HepG2 (cell line): ENCODE measurements at places on chromosomes 3 and 15. TPM values are rescaled to one million over a fixed set of nuclear protein-coding genes. Genes with fewer than 3 reads are reported as not detected.

The ZBTB47 gene
- total RNA-seq = 1.4 and 3.1 TPM in 2 replicates

The POLQ gene
- 16.0 and 18.6 TPM in 2 replicates for total RNA-seq

The SEMA6D gene
- not detected in 2 replicates for total RNA-seq

The HIGD2B gene
- not detected in 2 replicates for total RNA-seq

The RASGRF1 gene
- total RNA-seq = 0.55 TPM in 2 replicates

The LSMEM2 gene
- total RNA-seq = 0.07 TPM in 1 of 2 replicates, not detected in the other

The ISLR gene
- not detected in 2 replicates for total RNA-seq

The ARPP21 gene
- total RNA-seq = not detected in 2 replicates

GRCh38 chr3:38707730-38708129 lies 58.2 kb upstream of the SCN5A start:
- peaks cover 13% of the 10 kb centered on the region; the same call in 1 of the 3 replicates for H3K27me3 ChIP-seq
- H3K4me3 ChIP-seq = no peak overlapping the region
- H3K36me3 ChIP-seq = no peaks in the 10 kb centered on the region
- no peaks in the 10 kb centered on the region for H3K4me1 ChIP-seq
- no peak overlapping the region for H3K27ac ChIP-seq
- peak; percentile 5 for DNase-seq

DNA sequence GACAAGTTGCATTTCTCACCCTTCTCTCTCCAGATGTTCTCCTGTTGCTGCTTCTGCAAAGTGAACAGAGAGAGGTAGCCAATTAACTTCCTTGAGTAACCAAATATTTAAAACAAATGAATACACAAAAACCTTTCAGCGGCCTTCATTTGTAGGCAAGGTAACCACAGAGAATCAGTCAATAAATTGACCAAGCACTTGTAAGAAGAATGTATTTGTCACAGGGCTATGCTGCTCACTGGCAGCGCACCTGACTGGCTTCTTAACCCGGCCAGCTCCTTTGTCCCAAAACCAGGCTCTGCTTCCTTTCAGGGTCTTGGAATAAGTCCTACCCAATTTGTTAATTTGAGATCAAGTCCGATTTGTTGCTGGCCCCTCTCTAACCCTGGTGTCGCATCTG lies 43.5 kb upstream of the STXBP5L start:
- no peaks in the 10 kb centered on the region for H3K4me1 ChIP-seq
- H3K27ac ChIP-seq = no peak overlapping the region
- DNase-seq = no peak
- H3K36me3 ChIP-seq = no peaks in the 10 kb centered on the region
- H3K4me3 ChIP-seq = no peak overlapping the region

The TM4SF4 gene
- total RNA-seq = 0.77 and 0.95 TPM in 2 replicates

DNA sequence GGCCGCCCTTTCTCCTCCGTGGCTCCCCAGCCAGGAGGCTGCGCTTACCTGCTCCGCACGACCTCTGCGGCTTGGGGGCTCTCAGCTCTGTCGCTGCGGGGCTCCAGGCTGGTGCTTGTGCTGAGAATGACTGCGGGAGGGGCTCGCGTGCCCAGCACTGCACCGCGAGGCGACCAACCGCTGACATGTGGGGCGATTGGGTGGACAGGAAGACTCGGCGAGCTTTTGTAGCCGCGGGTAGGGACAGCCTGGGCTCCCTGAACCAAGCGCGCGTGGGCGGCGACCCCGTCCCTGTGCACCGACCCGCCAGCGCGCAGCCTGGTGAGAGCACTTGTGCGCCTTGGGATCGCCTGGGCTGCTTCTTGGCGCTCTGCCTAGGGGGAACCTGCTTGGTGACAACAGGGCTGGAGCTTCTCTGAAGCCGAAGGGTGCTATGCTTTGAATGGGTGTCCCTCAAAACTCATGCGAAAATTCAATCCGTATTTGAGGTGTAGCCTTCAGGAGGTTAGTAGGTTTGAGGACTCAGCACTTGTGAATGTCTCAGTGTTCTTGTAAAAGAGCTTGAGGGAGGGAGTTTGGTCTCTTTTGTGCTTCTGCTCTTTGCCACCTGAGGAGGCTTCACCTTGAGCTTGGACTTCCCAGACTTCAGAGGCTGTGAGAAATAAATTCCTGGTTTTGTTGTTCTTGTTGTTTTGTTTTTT lies 50.4 kb downstream of the IL12A start:
- DNase-seq = no peak
- no peak overlapping the region for H3K27ac ChIP-seq
- peaks cover 3% of the 10 kb centered on the region; the same call in 1 of the 2 replicates for H3K27me3 ChIP-seq
- H3K4me1 ChIP-seq = peaks cover 7% of the 10 kb centered on the region; the same call in 1 of the 2 replicates
- no peaks in the 10 kb centered on the region for H3K36me3 ChIP-seq

DNA sequence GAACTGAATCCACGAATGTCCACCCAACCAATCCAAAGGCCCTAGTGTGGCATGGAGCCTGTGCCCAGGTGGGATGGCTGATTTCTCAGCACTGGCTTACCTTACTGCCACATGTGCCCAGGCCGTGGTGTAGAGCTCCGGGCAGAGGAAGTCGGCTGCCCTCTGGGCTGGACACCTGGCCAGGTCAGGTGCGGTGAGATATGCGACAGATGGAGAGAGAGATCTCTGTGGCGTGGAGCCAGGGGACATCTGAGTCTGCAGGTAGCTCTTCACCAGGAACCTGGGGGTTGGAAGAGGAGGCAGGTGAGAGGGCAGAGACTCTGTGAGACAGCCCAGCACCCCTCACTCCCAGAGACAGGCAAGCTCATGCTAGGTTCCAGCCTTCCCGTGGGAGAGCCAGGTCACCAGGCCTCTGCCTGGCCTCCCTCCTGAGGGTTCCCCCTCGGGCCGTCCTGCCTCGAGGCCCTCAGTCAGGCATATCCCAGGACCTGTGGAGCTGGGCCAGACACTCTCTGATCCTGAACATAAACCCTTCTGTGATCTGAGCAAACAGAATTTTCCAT lies 12.6 kb downstream of the ACOX2 start:
- H3K27ac ChIP-seq = peak overlapping the region; percentile 12
- DNase-seq = no peak
- H3K27me3 ChIP-seq = no peaks in the 10 kb centered on the region
- peaks cover 6% of the 10 kb centered on the region; the same call in 1 of the 2 replicates for H3K36me3 ChIP-seq
- H3K4me1 ChIP-seq = peaks cover 88% of the 10 kb centered on the region
